ENCODE measurements at places on chromosomes 6 and 20. TPM values are rescaled to one million over a fixed set of nuclear protein-coding genes. Genes with fewer than 3 reads are reported as not detected.

- no peak overlapping the region for H3K4me3 ChIP-seq
- no peaks in the 10 kb centered on the region for H3K36me3 ChIP-seq
- H3K27ac ChIP-seq: no peak overlapping the region
These were observed 69.0 kb upstream of the ZNF217 start for GRCh38 chr20:53662595-53662994.

DNA sequence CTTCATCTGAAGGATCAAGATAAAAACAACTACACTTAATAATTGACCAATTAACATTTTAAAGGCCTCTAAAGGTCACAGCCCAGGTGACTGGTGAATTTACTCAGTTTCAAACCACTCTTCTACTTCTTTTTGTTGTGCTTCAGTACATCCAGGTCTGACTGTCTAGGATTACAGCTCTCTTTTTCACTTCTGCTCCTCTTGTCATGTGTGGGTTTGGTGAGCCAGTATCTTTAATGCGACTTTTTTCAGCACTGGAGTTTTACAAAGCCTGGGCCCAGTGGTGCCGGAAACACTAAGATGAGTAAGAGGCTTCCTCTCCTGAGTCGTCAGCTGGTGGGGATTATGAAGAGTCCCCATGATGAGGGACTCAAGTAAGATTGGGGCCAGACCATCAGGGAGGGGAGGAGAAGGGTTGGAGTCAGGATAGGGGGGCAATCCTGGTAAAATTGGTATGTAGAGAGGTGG lies 27.0 kb downstream of the HECA start:
- no peak overlapping the region for H3K4me3 ChIP-seq
- DNase-seq: no peak
- H3K27ac ChIP-seq: no peak overlapping the region
- no peaks in the 10 kb centered on the region for H3K36me3 ChIP-seq

- H3K36me3 ChIP-seq: no peaks in the 10 kb centered on the region
- peak within 1 kb of the TSS; percentile 98 for H3K4me3 ChIP-seq
- peak; percentile 82 for DNase-seq
- peaks cover 28% of the 10 kb centered on the region for H3K4me1 ChIP-seq
These were observed at the start of gene HIVEP2 for GRCh38 chr6:142945049-142945445. TSS of gene HIVEP2 (minus strand) at chr6:142945176. CDS start at chr6:142774738, 170,438 bp downstream.

DNA sequence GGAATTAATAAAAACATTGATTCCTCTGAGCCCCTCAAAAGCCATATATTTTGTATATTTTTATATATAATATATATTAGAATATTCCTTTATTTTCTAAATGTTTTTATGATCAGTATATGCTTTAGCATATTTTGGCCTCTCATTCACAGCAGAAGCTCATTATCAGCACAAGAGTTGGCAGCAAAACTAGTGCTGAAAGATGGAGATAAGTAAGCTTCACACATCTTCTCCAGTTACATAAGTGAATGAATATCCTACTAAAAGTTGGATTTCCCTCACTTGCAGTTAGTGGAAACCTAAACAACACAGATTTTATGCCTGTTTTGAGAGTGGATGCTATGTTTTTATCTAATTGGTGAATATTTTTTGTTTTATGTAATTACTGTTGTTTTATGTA lies 1303.8 kb upstream of the ADGRB3 start:
- H3K4me1 ChIP-seq: no peaks in the 10 kb centered on the region
- H3K36me3 ChIP-seq: no peaks in the 10 kb centered on the region
- H3K27ac ChIP-seq: no peak overlapping the region
- no peak for DNase-seq
- no peak overlapping the region for H3K4me3 ChIP-seq
- no peaks in the 10 kb centered on the region for H3K27me3 ChIP-seq

DNA sequence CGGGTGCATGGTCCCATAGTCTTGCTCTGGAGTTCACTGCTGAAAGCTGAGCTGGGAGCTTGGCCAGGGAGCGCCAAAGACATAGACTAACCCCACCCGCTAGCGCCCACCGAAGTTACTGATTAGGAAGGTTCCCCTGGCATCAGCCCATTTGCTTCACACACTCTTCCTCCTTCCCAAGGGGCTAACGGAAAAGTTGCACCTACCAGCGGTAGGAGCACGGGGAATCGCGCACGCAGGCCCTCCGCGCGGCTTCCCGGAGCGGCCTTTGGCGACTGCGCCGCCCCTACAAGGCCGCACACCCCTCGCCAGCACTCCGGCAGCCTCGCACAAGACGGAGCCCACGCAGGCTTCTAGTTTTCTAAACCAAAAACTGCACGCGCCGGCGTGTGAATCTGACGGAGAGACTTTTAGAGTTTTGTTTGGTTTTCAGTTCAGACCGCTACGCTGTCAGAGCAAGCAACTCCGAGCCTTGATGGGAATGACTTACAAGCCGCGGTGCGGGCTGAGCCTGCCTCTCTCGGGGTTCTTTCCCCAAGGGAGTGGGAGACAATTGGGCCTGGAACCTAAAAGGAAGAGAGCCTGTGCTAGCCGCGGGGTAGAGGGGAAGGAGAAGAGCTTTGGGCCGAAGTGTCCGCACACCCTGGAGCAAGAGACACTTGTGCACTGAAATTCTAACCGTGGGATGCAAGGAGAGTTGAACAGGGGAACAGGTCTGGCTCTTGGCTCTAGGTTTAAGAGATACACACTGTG lies 891 bp upstream of the POU3F2 start:
- H3K27me3 ChIP-seq: peaks cover 65% of the 10 kb centered on the region
- H3K4me1 ChIP-seq: peaks cover 30% of the 10 kb centered on the region
- no peaks in the 10 kb centered on the region for H3K36me3 ChIP-seq
- H3K4me3 ChIP-seq: peak overlapping the region; percentile 64

DNA sequence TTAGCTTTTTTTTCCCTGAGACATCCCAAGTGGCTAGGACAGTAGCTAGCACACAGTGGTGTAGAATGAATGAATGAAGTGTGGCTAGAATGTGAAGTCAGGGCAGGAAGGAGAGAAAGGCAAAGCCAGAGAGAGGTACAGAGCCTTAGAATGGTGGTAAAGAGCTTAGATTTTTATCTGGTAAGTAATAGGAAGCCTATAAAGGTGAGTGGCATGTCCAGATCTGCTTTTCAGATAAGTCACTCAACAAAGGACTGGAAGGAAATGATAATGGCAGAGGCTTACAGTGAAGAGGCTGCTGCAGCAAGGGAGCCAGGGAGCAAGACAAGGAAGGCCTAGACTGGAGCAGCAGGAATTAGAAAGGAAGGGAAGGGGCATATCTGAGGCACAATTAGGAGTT lies 96.0 kb upstream of the PRDM1 start:
- no peak overlapping the region for H3K27ac ChIP-seq
- no peaks in the 10 kb centered on the region for H3K36me3 ChIP-seq
- no peak overlapping the region for H3K4me3 ChIP-seq
- H3K27me3 ChIP-seq: peaks cover 26% of the 10 kb centered on the region
- no peak for DNase-seq

DNA sequence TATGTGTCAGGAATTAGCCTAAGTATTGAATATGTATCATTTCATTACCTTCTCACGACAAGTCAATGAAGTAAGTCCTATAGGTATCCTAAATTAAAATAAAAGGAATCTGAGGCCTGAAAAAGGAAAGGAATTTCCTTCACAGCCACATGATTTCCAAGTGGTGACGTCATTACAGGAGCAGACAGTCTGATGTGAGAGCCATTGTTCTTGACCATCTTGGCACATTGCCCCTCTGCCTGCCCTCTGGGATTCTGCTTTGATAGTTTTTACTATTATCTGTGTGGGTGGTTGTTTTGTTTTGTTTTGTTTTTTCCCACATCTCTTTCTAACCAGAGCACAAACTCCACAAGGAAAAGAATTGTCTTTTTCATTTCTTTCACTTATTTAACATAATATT lies 219.8 kb upstream of the UFL1 start:
- no peaks in the 10 kb centered on the region for H3K4me1 ChIP-seq
- peak; percentile 11 for DNase-seq
- H3K27me3 ChIP-seq: no peaks in the 10 kb centered on the region
- H3K4me3 ChIP-seq: no peak overlapping the region

GRCh38 chr20:51318058-51318949 lies 224.2 kb downstream of the NFATC2 start:
- no peak overlapping the region for H3K4me3 ChIP-seq
- no peak for DNase-seq
- no peak overlapping the region for H3K27ac ChIP-seq

GRCh38 chr20:46914789-46915379 lies 20.2 kb downstream of the EYA2 start:
- no peak overlapping the region for H3K27ac ChIP-seq
- no peak overlapping the region for H3K4me3 ChIP-seq
- H3K27me3 ChIP-seq: peaks cover 8% of the 10 kb centered on the region
- H3K4me1 ChIP-seq: peaks cover 5% of the 10 kb centered on the region

- peaks cover 2% of the 10 kb centered on the region for H3K36me3 ChIP-seq
- peak; percentile 87 for DNase-seq
- peak overlapping the region; percentile 57 for H3K27ac ChIP-seq
- H3K4me1 ChIP-seq: peaks cover 6% of the 10 kb centered on the region
- H3K4me3 ChIP-seq: no peak overlapping the region
- no peaks in the 10 kb centered on the region for H3K27me3 ChIP-seq
These were observed 8.8 kb downstream of the CDKAL1 start for GRCh38 chr6:20542927-20543602.

- no peak for DNase-seq
- no peaks in the 10 kb centered on the region for H3K36me3 ChIP-seq
- H3K4me3 ChIP-seq: no peak overlapping the region
- no peaks in the 10 kb centered on the region for H3K27me3 ChIP-seq
- no peak overlapping the region for H3K27ac ChIP-seq
- peaks cover 22% of the 10 kb centered on the region for H3K4me1 ChIP-seq
These were observed 2.1 kb upstream of the E2F1 start for GRCh38 chr20:33687993-33688937.

DNA sequence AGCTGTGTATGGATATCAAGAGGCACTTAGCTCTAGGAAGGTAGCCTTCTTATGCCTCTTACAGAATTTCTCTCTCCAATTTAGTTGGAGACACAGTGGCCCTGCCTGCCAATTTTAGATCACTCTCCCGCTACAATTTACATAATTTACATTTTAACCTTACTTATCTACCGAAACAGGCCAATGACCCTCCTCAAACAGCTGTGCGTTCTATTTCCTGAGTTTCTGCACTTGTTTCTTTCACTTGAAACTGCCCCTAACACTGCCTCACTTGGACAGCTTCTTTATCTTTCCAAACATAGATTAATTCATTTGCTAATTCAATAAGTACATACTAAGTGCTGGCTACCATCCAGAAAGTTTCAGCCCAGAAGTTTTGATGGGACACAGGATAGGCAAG lies 52.9 kb upstream of the HDDC2 start:
- H3K4me3 ChIP-seq: no peak overlapping the region
- H3K4me1 ChIP-seq: no peaks in the 10 kb centered on the region
- H3K27me3 ChIP-seq: peaks cover 2% of the 10 kb centered on the region
- H3K36me3 ChIP-seq: no peaks in the 10 kb centered on the region

DNA sequence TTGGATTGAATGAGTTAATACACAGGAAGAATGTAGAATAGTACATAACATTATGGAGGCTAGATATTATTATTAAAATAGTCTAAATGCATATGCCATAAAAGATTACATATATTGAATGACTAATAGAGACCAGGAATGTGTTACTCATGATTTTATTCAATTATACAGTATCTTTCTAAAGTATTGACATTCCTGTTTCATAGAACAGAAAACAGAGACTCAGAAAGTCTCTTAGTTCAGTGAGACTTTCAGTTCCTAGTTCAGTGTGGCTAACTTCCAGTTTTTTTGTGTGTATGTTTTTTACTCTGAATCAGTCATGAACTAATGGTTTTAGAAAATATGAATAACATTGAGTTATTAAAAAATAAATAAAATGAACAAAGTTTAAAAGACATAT lies 34.6 kb upstream of the TMEM244 start:
- no peak overlapping the region for H3K4me3 ChIP-seq
- H3K27me3 ChIP-seq: no peaks in the 10 kb centered on the region
- H3K36me3 ChIP-seq: no peaks in the 10 kb centered on the region
- no peak for DNase-seq
- no peak overlapping the region for H3K27ac ChIP-seq
- H3K4me1 ChIP-seq: peaks cover 2% of the 10 kb centered on the region

GRCh38 chr20:48159145-48160008 lies 374.1 kb upstream of the SULF2 start:
- no peak overlapping the region for H3K27ac ChIP-seq
- H3K4me3 ChIP-seq: no peak overlapping the region
- no peaks in the 10 kb centered on the region for H3K4me1 ChIP-seq
- no peak for DNase-seq
- no peaks in the 10 kb centered on the region for H3K36me3 ChIP-seq
- peaks cover 22% of the 10 kb centered on the region for H3K27me3 ChIP-seq

DNA sequence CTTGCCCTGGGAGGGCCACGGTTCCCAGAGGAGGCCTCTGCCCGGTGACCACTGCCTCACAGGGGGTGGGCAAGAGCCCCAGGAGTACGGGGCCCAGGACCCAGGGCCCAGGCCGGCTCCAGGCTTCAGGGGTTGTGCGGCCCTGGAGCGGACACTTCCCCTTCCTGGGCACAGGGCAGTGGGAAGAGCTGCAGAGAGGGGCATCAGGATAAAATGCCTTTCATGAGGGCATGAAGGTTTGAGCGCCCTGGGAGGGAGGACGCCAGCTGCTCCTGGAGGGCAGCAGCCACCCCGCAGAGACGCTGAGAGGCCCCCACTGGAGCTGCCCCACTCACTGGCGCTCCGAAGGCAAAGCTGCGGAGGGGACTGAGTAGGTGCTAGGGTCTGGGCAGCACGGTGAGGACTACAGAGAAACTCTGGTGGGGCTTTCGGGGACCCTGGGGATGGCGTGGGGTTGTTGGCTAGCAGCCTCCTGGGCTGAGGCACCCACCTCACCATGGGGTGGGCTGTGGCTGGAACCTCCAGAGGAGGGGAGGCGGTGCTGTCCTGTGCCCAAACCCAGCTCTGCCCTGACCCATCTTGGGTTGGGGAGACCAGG lies 10.4 kb downstream of the LAMA5 start:
- no peaks in the 10 kb centered on the region for H3K27me3 ChIP-seq
- H3K4me3 ChIP-seq: peak overlapping the region; percentile 19
- no peaks in the 10 kb centered on the region for H3K36me3 ChIP-seq
- no peak overlapping the region for H3K27ac ChIP-seq
- peaks cover 55% of the 10 kb centered on the region for H3K4me1 ChIP-seq

Gene BICRAL
- total RNA-seq: 5.9 TPM

Gene LY86
- not detected for total RNA-seq

Gene TMEM244
- total RNA-seq: not detected

Gene CD93
- 0.02 TPM for total RNA-seq

Gene C20orf202
- not detected for total RNA-seq

Gene MAS1
- total RNA-seq: not detected

Gene KIAA0408
- 19.6 TPM for total RNA-seq

Gene MYLK4
- total RNA-seq: 0.23 TPM
